AG04449 (cell line): ENCODE measurements at places on chromosomes 1 and 21.

DNA sequence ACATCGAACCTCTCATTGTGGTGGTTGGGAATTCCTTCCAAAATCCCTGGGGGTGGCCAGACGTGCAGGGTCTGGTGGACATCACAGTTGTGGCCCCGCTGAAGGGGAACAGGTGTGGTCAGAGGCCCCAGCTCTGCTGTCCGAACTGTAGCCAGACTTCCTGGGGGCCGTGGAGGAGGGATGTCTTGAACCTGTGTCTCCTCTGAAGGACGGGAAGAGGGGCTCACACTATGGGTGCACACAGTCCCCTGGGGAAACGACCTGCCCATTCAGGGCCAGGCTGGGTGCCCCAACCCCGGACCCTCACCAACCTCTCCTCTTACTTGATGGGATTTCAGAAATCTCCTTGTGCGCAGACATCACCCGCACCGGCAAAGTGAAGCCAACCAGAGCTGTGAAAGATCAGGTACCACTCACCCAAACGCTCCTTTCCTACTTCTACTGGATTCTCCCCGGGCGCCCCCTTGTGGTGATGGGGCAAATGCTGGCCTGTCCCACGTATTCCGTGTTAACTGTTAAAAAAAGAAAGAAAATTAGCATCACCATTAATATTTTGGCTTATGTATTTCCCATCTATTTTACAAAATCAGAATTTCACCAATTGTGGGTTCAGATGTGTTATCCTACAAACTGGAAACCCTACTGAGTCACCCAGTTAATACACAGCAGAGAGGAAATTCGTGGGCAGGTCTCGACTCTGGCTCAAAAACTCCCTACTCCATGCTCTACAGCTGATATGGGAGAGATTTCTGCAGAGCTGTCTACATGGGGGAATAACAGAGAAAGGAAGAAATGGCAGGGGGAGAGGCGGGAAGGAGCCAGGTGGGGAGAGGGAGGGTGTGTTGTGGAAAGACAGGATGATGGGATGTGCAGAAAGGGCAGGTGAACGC is 28.1 kb downstream of the PADI4 start:
- no peak for DNase-seq

DNA sequence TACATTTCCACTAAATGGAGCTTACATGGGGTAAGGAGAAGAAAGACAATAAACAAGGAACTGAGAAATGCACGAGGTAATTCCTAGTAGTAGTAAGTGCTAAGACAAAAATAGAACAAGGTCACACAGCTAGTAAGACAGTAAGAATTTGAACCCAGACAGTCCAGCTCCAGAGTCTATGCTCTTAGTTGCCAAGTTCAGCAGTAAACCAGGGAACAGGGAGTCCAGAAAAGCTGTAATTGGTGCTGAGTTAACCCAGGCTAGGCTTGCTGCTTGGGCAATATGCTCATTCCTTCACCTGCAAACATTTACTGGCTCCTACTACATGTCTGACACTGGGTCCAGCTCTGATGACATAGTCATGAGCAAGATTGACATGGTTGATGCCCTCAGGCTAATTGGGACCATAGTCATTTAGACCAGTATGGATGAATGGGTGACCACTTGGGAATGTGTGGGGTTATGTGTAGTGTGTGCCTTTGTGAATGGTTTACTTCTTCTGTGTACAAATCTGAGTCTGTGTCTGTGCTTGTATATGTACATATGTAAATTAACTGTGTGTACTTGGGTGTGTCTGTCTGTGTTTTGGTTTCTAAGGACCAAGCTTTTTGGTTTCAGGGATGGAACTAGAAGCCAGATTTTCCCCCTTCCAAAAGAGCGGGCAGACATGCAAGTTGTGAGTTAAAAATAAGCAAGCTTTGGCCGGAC is 2.0 kb downstream of the GPX7 start:
- DNase-seq, result no peak

- DNase-seq, result no peak
These were observed 74.9 kb downstream of the PUM1 start for GRCh38 chr1:30990591-30990990.

- no peak for DNase-seq
These were observed 575.1 kb upstream of the BEND5 start for GRCh38 chr1:49351768-49352167.

- DNase-seq, result no peak
These were observed 340.2 kb downstream of the PTPRU start for GRCh38 chr1:29576510-29576909.
